ENCODE measurements at places on chromosomes 16 and 17.

DNA sequence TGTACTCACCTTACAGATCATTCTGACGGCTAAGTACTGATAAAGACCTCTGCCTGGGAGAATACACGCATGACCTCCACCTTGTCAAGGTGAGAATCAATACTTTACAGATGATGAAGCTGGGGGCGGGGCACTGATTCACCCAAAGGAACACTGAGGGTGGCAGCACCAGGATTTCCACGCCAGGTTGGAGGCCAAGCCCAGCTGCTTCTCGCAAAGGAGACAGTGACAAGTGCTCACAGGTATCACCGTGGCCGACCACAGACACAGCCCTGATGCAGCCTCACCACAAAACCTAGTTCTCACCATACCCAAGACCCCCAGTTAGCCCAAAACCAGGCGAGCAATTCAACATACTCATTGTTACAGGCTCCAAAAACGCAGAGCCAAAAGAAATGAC lies 434.2 kb downstream of the SOX9 start:
- DNase-seq = no peak

- no peak for DNase-seq
Observed at GRCh38 chr17:28485049-28485448, 11.6 kb downstream of the SLC13A2 start.

DNA sequence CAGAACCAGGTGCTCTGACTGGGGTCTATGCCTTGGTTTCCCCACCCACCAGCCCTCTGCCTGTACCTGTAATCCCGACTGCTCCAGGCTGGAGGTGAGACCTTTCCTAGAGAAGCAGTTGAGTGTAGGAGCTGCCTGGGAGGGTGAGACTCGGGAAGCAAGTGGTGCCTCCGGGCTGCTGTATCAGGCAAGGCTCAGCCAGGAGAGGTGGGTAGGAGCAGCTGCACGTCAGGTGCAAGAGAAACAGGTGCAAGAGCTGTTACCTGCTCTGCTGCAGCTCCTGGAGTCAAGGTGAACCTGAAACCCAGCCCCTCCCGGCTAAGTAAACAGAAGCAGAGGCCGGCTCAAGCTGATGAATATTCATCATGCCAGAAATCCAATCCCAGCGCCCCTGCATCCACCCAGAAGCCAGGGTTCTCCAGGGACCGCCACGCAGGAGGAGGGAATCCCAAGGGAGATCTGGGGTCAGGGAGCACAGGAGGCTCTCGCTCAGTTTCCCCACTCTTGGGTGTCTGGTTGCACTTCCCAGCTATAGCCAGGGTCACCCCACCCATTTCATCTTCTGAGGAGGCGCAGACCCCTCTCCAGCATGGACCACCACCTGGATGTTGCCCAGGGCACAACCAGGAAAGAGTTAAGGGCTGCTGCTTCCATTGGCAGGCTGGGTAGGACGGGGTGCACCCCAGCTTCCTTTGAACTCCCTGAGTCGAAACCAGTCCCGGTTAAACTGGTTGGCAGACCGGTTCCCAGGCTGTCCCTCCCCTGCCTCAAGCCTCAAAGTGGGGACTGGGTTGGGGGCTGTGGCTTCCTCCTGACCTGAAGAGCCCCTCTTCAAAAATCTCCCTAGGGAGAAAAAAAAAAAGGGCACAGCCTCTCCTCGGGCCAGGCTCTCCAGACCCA lies at the start of gene PRR15L:
PRR15L (minus strand) TSS at position 293 of the 900 bp plus-strand sequence. CDS start 4,649 bp downstream, outside the sequence.
- no peak for DNase-seq

DNA sequence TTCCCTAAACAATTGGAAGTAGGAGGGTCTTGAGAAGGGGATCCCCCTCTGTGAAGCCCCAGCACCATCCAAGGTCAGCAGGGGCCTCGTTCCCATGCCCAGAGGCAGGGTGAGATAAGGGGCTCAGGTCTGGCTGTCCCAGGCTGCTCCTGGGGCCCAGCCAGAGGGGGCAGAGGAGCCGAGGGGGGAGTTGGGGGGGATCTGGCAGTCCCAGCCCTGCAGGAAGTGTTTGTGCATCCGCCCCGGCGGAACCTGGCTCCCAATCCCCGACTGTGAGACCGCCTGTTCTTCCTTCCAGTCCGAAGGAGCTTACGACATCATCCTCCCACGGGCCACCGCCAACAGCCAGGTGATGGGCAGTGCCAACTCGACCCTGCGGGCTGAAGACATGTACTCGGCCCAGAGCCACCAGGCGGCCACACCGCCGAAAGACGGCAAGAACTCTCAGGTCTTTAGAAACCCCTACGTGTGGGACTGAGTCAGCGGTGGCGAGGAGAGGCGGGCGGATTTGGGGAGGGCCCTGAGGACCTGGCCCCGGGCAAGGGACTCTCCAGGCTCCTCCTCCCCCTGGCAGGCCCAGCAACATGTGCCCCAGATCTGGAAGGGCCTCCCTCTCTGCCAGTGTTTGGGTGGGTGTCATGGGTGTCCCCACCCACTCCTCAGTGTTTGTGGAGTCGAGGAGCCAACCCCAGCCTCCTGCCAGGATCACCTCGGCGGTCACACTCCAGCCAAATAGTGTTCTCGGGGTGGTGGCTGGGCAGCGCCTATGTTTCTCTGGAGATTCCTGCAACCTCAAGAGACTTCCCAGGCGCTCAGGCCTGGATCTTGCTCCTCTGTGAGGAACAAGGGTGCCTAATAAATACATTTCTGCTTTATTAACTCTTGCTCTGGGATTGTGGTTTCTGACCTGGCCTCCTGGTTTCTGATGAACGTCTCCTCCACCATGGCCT lies 14.9 kb downstream of the GPRC5C start:
- DNase-seq = no peak

DNA sequence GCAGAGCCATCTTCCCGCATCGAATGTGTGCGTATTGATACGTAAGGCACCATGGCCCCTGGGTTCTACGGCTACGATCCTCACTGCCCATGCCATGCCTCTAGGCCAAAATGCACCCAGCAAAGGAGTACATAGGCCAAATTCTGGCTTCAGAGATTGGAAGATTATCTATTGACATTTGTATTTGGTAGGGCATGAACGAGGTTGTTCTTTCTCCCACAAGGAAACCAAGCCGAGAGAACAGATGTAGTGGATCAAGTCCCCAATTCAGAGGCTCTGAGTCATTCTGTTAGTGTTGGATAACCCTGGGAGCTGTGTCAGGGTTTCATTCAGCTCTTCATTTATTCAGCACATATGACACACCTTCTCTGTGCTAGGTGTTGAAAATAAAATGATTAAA lies 36.5 kb downstream of the HOXB1 start:
- no peak for DNase-seq

- DNase-seq = no peak
Observed at GRCh38 chr17:78238823-78239488, 7.5 kb downstream of the TMEM235 start.

DNA sequence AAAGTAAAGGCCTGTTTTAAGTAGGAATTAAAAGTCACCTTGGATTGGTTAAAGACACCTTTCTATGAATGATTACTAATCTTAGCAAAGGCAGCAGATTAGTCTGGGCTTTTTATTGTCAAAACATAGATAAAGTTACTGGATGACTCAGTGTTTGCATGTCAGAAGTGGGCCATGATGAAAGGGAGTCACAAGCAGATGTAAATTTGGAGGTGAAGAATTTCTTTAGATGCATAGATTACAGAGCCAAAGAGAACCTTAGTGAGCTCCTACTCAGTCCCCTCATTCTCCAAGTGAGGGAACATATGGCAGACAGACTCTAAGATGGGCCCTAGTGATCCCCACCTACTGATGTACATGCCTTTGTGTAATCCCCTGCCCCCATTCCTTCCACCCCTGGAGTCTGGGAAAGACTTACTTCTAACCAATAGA lies 124.5 kb downstream of the HS3ST3A1 start:
- no peak for DNase-seq

DNA sequence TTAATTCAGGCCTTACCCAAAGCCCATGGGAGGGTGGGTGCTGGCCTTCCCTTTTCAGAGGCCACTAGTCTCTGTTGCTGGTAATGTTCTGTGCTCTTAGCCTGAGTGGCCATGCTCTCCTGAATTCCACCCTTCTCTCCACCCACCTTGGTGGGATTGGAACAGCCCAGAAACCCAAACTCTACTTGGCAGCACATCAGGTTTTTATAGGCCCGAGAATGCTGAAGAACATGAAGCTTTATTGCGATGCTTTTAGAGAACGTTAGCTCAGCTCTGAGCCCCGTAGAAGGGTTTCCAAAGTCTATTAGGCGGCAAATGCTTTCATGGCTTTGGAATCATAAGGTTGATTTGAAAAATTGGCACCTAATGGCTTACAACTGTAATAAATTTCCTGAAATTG lies 209.3 kb downstream of the MSI2 start:
- DNase-seq = no peak

DNA sequence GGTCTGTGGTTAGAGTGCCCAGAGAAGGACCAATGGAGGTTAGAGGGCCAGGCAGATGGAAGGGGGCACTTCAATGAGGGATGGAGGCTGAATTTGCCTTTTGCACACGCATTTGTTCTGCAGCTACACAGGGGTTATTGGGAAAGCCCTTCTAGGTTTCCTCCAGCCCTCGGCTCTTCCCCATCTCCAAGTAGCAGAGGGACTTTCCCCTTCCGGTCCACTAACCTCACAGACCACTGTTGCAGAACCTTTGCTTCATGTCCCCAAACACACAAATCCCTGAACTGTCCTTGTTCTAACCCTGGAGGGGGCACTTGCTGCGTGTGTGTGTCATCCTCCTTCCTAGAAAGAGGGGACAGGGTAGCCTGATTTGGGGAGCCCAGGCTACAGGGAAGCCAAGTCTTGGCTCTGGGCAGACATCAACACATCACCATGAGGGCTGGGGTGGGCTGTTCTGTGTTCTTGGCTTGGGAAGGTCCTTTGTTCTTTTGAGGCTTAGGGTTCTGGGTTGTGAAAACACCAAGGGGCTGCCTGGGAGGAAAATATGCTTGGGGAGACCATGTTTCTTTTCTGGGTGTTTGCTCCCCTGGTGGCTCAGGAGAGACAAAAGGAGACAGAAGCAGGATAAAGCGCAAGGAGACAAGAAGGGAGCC lies 7.3 kb upstream of the NR1D1 start:
- no peak for DNase-seq

DNA sequence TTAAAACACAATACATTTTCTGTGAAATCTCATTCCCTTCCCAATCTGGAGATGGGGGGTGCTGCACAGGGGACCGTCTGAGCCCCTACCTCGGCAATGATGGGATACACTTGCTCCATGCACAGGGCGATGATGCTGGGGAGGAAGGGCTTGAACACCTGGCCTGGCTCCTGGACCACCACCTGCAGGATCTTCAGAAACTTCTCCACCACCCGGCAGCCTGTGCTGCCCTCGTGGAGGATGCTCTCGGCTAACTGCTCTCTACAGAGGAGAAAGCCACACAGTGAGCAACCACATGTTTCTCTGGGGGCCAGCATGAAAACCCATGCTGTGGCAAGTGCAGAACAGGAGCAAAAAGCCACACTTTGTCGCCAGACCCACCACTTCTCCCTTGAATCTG lies 42.4 kb upstream of the GSG1L start:
- no peak for DNase-seq

GRCh38 chr17:13306310-13306962 lies 288.6 kb upstream of the ELAC2 start:
- DNase-seq = no peak

DNA sequence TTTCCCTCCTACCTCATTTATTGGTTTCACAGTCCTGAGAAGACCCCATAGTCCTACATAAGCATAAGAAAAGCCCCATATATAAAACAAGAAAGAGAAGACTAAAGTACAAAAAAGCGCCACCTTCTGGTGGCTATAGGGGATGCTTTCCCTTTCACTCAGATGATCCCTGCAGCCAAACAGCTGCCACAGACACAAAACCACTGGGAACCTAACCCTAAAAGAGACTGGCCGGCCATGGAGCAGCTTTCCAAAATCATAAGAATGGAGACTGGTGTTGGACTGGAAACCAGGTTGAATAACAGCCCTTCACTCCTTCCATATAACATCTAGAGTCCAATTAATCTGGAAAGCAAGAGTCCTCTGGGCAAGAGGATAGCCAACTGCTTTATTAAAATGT lies 11.4 kb downstream of the DYNC1LI2 start:
- DNase-seq = no peak

GRCh38 chr16:54508351-54508750 lies 221.8 kb upstream of the IRX3 start:
- no peak for DNase-seq

GRCh38 chr17:46191322-46192188 lies 1.7 kb downstream of the KANSL1 start:
- no peak for DNase-seq

- DNase-seq = no peak
Observed at GRCh38 chr17:74646231-74646630, 22.7 kb upstream of the CD300E start.

DNA sequence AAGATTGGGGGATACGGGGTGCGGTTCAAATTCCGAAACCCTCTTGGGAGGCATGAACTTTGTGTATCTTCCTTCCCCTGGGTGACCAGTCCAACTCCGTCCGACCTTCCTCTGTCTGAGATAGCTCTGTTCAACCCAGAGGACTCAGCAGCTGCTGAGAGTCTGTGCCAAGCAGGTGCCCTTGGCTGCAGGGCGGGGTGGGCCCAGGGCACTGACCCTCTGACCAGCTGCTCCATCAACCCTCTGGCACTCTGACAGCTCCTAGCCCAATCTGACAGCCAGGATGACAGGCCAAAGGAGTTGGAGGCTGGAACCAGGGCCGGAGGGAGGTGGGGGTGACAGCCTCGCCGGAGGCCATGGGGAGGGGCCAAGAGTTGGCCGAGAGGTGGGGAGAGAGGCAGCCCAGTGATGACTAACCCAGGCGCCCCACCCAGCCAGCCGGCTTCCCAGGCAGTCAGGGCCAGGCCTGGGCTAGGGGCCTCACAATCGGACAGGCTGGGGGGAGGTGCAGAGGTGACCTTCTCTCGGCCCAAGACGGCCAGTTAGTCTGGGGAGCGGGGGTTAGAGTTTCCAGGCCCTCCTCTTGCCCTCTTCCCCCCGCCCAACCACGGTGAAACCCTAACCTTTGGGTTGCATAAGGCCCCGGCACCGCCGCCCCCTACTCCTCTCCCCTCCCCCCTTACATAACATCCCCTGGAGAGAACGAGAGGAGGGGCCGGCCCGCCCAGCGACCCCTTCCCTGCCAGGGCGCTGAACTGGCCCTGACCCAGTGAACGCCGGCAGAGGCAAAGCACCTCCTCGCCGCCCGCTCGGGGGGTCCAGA lies 5.0 kb upstream of the TLCD2 start:
- peak; percentile 25 for DNase-seq

DNA sequence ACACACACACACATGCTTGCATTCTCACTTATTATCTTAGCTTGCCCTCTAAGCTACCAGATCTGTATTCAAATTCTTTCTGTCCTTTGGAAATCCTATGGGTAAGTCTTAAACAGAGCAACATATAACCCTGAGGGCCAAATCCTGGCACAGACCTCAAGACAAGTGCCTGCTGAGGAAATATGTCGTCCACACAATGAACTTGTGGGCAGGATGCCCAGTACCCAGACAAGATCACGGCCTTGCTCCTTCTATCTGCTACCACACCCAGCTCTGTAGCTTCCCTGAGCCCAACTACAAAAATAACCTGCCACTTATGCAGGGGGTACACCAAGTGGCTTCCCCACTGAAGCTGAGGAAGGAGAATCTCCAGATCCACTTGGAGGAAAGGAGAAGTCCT lies 37.3 kb upstream of the FA2H start:
- no peak for DNase-seq

GRCh38 chr17:29116804-29117753 lies 63.1 kb downstream of the MYO18A start:
- peak; percentile 60 for DNase-seq

- peak; percentile 47 for DNase-seq
Observed at GRCh38 chr16:58755989-58756649, 22.0 kb upstream of the GOT2 start.

- no peak for DNase-seq
Observed at GRCh38 chr17:39822051-39822451, 42.1 kb downstream of the IKZF3 start.
